Psoas muscle (tissue), 8 donors: ENCODE measurements at places on chromosomes 4 and X.

DNA sequence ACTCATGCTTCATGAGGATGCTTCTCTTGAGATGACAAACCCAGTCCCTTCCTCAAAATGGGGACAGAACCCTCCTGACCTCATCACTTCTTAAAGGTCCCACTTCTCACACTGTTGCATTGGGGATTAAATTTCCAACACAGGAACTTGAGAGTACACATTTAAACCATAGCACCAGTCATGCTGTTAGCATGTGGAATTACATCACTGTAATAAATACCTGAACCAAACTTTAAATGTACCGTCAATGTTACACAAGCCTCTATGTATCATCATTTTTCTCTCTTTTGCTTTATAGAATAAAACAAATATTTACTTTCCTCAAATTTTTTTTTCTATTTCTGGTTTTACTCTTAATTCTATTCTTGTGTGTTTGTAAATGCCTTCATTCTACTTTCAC lies 448.2 kb downstream of the CCSER1 start:
- DNase-seq = no peak

GRCh38 chr4:120865985-120866384 lies 56.5 kb downstream of the PRDM5 start:
- no peak for DNase-seq

- peak; percentile 85 for DNase-seq
Measured at GRCh38 chr4:26015133-26015651, 101.2 kb downstream of the SMIM20 start.

DNA sequence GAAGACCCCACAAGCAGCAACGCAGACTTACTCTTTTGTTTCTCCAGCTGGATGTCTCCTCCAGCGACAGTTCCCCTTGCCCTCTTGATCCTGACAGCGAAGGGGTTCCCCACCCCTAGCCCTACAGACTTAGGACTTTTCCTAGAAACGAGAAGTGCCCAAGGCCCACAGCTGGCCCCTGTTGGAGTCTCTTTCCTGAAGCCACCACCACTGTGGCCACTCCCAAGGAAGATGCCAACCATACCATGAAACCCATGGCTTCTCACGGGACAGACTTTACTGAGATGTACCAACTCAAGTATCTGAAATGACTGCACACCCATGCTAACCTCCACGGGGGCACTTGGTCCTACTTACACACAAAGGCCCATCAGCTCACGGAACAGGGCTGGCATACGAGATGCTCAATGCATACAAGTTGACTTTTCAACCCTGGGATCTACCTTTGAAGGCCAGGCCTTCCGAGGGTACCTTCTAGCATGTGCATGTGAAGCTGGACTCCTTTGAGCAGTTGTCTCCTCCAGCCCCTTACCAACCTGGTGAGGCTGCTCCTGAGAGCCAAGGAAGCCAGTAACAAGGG lies 924 bp upstream of the IRAK1 start:
- no peak for DNase-seq

DNA sequence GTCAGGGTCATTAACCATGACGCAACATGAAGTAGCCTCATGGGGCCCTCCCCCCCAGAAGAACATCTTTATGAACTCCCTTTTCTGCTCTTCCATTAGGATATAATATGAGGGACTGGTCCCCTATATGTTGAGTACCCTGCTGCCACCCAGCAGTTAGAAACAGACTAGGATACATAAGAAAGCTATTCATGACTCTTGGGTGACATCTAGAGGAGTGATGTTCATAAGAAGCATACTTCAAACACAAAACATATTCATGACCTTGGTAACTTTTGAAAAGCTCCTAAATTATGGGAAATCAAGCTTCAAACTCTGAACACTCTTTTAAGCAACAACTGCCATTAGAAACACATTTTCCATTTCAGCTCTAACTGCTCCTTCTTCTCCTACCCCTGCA lies 155.2 kb upstream of the SPIN4 start:
- DNase-seq = no peak

- peak; percentile 74 for DNase-seq
Measured at GRCh38 chrX:153900831-153901752, 3.4 kb upstream of the AVPR2 start.

DNA sequence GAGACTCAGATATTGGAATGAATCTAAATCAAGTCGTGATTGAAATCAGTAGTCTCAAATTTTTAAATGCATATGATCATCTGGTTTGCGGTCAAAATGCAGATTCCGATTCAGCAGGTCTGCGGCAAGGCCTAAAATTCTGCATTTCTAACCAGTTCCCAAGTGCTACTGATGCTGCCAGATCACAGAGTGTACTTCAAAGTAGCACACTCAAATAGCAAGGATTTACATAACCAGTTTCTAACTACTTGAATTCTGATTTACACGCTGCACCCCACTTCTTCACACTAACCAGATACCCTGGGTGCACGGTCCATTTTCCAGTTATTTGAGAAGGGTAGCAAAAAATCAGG lies 752 bp downstream of the MBTPS2 start:
- no peak for DNase-seq

GRCh38 chr4:14771504-14772175 lies 230.6 kb upstream of the CPEB2 start:
- DNase-seq = no peak

DNA sequence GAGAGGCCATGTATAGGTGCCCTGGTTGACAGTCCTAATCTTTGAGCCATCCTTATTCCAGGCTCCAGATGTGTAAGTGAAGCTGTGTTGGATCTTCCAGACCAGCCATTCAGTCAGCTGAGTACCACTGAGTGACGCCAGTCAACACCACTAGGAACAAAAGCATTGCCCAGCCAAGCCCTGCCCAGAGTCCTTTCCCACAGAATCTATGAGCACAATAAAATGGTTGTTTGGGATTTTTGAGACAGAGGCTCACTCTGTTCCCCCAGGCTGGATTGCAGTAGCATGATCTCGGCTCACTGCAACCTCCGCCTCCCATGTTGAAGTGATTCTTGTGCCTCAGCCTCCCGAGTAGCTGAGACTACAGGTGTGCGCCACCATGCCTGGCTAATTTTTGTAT lies 262.5 kb downstream of the BCOR start:
- peak; percentile 9 for DNase-seq

- peak; percentile 42 for DNase-seq
Measured at GRCh38 chr4:86032476-86033022, 327.3 kb downstream of the MAPK10 start.

DNA sequence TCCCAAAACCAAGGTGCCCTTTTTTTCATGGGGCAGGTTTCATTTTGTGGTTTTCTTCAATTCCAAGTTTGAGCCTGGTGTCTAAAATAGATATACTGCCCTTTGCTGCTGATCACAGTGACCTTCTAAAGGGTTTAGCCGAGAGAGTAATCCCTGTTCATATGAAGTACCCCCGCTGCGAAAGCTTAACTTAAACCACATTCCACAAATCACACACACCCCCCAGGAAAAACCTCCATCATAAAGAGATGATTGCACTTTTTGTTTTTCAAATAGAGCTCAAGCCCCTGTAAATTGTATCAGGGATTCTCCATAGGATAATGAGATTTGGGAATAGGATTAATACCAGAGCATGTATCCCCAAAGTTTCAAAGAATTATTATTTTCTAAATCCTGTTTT lies 90.8 kb downstream of the USP46 start:
- DNase-seq = no peak

- DNase-seq = no peak
Measured at GRCh38 chrX:153639177-153640044, 7.6 kb upstream of the DUSP9 start.

- DNase-seq = peak; percentile 81
Measured at GRCh38 chr4:182916483-182917181, 554 bp downstream of the DCTD start.

DNA sequence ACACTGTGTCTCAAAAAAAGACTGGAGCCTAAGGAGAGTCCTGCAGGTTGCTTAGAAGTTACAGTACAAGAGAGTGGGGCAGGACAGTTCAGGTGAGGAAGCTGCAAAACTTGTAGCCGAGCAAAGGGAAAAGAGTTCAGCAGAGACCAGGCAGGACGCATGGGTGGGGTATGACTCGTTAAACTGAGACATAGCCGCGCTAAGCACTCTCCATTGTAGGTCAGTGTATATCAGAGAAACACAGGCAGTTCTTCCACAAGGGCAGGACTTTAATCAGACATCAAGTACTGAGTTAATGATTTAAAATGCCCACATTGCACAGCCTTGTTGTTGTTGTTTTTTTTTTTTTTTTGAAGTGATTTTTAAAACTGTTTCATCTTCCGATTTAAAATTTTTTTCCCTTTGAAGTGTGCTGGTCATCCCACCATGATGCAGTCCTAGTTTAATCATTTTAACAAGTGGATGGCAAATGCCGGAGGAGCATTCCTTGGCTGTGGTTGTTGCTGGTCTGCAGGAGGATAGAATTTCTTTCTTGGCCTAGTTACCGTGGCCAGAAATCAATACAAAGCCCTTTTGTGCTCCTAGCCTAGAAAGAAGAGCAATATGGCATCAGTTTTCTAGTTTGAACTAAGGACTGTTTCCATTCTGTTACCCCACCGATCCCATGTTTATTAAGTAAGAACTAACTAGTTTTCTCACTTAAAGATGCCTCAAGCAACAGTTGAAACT lies 10.3 kb downstream of the LAP3 start:
- no peak for DNase-seq

- no peak for DNase-seq
Measured at GRCh38 chr4:146329050-146329716, 114.8 kb downstream of the REELD1 start.

GRCh38 chrX:150942942-150943594 lies 40.1 kb upstream of the HMGB3 start:
- DNase-seq = no peak

GRCh38 chr4:149164282-149164681 lies 651.4 kb downstream of the IQCM start:
- no peak for DNase-seq

- DNase-seq = no peak
Measured at GRCh38 chr4:67131224-67131623, 414.1 kb downstream of the CENPC start.

DNA sequence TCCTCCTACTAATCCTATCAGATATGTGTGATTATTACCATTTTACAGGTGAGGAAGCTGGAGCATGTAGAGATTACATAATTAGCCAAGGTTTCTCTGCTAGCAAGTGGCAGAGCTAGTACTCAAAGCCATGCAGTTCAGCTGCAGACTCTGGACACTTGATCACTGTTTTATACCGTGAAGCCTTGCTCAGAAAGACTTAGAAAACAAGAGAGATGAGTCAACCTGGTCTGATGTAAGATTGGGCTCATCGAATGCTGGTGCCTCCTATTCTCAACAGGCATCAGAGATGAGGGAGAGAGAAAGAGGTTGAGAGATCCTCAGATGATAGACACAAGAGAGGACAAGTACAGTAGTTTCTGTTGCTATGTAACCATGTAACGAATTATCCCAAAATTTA lies 19.0 kb upstream of the PDE5A start:
- no peak for DNase-seq

DNA sequence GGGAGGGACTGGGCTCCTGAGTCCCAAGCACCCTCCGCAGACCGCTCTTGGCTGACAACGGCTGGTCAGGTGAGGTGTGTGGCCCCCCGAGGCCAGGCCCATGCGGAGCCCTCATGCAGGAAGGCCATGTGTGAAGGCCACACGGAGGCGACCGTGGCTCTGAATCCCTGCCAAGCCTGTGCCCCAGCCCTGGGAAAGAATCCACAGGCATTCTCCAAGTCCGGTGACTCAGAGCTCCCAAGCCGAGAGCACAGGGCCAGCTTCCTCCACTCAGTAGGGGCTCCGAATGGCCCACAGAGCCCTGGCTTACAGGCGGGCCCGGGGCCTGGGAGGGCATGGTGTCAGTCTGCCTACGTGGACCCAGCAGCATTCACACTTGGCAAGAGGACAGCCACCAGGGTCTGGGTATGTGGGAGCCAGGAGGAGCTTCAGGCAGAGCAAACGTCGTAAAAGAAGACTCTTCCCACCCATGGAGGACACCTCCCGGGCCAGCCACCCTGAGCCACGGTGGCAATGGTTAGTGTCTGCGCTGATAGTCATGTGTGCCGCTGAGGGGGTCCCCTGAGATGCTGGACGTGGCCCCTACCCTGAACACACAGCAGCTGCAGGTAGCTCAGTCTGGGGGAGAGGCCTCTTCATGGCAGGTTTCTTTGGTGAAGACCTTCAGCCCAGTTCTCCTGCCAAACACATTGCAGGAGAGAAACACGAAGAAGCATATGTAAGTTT lies 105.7 kb downstream of the PSAPL1 start:
- DNase-seq = peak; percentile 38

- DNase-seq = no peak
Measured at GRCh38 chrX:87572901-87573300, 55.3 kb downstream of the KLHL4 start.

GRCh38 chrX:53440621-53441517 lies 6.7 kb upstream of the HSD17B10 start:
- DNase-seq = peak; percentile 87

DNA sequence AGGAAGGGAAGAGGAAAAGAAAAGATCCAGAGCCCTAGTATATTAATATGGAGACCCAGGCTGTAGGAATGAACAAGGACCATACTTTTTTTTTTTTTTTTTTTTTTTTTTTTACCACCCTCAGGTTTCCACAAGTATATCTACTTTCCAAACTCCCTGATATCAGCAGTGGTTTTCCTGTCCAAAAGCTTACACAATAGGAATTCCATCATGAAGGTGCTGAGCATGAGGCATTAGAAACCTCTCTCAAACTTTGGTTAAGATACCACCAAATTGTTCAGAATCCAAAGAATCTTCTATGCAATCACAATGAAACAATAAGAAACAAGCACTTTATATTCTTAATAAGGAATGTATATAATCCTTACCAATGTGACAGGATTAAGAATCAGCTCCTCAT lies 26.5 kb downstream of the RPS6KA3 start:
- no peak for DNase-seq
